GM13977 (cell line): ENCODE measurements at places on chromosomes 6 and 20.

DNA sequence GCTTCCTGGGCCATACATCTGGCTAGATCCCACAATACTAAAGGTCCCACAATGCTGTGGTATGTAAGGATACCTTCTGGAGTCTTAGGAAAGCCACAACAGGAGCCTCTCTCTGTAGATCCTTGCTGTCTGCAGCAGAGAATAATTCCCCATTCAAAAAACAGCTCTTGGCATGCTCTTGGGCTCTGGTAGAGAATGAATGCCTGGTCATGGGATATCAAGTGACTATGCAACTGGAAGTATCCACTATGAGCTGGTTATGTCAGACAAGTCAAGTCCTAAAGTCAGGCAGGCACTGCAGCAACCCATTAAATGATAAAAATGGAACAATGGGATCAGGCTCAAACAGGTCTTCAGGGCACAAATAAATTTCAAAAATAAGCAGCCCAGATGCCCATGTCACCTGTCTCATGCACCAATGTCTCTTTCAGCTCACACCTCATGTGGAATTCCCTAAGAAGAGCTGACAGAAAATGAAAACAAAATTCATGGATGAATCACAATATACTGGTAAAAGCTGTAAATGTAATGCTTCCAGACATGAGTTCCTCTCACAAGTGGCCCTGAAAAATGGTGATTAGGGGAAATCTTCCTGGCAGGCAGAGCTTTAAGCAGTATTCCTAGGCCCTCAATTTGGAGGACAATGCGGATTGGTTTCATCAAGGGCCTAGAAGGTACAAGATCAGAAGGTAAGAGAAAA, 4.3 kb downstream of the AK9 start:
- no peak for DNase-seq

GRCh38 chr20:40963505-40963845, 65.1 kb upstream of the TOP1 start:
- DNase-seq = no peak

DNA sequence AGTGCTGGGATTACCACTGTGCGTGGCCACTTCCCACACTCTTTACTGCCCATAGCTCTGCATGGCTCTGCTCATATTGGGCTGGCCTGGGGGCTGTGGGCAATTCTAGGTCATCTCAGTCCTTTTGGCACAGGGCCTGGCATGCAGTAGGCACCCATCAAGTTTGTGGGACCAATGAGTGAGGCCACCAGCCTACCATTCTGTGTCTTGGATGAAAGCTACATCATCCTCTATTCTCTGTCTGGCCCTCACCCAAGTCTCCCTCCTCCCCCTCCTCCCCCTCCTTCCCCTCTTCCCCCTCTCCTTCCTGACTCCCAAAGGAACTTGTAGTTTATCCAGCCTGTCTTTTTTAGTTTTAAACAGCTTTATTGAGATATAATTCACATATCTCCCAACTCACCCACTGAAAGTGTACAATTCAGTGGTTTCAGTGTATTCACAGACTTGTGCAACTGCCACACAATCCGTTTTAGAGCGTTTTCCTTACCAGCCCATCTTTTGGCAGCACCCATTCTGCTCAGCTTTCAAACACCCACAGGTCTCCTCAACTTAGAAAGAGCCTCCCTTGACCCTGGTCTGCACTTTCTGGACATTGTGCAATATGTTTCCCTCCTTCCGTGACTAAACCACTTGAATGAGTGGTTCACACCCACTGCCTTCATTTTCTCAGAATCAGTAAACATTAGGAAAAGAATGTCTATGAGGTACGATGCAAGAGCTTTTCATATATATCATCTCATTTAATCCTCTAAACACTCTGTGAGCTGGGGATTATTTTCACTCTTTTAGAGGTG, 21.5 kb upstream of the MRPS18A start:
- DNase-seq = no peak

DNA sequence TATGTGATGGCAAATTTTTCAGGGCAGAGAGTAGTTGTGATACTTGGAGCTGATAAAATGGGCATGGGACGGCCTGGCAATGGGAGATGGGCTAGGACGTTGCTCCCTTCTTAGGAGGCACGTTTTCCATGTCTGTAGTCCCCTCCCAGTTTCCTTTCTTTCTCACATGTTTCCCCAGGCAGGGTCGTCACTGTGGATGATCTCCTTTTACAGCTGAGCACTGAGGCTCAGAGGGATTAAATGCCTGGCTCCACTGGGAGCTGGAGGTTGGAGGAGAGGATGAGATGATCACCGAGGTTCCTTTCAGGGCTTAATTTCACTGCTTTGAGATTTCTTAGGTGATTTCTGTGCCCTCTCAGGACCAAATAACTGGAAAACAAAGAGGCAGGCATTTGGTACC, 136.7 kb downstream of the SOBP start:
- no peak for DNase-seq

- DNase-seq = no peak
Observed at GRCh38 chr6:22827760-22828159, 258.4 kb downstream of the HDGFL1 start.

GRCh38 chr6:9140172-9140571, 704.8 kb upstream of the SLC35B3 start:
- DNase-seq = no peak

DNA sequence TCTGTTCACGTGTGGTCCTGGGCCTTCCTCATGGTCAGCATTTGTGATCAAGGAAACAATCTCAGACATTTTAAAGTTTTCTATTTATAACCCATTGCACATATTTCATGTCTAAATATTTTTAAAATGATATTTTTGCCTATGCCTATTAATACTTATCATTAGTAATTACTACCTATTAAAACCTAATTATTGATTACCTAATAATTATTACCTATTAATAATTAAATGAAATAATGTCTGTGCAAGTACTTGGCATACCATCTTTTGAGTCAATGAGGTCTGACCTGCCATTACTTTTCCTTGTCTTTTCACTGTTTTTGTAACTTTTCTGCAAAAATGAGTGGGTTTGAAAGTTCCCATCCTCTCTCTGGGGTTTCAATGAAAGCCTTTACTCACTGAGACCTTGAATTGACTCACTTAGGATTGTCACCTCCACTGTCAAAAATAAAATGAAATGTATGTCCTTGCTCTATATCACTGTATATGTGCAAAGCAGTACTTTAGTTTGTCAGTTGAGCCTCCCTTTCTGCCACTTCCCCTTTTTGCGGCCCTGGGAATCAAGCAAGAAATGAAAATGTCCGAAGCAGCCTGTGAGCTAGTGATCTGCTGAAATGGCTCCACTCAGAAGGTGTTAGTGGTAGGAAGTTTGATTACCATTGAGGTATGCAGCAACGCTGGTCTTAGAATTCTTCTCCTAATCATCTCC, 87.8 kb downstream of the L3MBTL3 start:
- no peak for DNase-seq

DNA sequence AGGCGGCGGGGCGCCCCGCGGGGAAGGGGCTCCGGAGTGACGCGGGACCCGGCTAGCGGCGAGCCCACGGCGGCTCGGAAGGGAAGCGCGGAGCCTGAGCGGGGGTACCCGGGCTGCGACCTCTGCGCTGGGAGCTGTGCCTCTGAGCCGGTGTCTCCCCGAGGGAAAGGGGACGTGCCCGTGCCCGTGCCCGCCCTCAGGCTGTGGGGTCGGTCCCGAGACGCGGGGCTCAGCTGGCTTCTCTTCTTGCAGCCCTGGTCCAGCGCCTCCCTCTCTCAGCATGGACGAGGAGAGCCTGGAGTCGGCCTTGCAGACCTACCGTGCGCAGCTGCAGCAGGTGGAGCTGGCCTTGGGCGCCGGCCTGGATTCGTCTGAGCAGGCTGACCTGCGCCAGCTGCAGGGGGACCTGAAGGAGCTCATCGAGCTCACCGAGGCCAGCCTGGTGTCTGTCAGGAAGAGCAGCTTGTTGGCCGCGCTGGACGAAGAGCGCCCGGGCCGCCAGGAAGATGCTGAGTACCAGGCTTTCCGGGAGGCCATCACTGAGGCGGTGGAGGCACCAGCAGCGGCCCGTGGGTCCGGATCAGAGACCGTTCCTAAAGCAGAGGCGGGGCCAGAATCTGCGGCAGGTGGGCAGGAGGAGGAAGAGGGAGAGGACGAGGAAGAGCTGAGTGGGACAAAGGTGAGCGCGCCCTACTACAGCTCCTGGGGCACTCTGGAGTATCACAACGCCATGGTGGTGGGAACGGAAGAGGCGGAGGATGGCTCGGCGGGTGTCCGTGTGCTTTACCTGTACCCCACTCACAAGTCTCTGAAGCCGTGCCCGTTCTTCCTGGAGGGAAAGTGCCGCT, 686 bp downstream of the ZGPAT start:
- DNase-seq = no peak

GRCh38 chr6:47836639-47837038, 54.8 kb downstream of the OPN5 start:
- DNase-seq = peak; percentile 18

DNA sequence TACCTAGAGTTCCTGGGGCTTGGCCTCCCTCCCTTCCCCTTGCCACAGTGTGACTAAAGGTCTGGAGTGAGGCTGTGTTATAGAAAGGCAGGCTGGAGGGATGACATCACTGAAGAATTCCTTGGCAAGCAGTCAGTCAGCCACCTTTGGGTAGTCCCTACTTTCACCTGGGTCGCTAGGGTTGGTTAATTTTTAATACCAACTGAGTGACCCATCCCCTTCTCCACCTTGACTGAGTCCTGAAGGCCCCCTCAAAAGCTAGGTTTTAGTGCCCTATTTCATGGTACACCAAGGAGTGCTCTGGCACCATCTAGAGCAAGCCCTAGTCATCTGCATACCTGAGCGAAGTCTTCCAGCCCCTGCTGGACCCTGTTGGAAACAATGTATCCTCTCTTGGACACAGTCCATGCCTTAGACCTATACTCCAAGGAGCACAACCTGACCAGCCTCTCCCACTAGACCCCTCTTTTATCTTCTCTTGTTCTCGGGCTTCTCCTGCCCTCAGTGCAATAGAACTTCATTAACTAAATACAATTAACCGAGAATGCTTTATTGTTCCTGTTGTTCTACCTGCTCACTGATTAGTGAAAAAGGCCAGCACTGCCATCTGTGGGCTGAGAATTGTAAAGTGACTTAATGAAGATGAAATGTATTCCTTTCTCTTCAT, 44.6 kb downstream of the RIN2 start:
- no peak for DNase-seq

DNA sequence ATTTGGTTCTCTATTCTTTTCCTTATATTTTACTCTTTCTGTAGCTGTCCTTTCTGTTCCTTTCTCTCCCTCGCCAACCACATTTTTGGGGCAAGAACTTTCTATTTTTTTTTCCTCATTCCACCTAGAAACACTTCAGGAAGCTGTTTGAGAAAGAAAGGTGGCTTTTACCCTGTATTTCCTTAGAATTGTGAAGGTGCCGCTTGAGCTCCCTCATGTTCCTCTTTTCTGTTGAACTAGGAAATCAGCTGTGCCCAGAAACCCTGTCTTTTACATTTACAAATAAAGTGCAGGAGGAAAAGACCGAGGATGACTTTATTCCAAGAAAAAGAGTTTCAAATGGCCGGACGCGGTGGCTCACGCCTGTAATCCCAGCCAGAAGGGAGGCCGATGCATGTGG, 38.2 kb downstream of the OR2B2 start:
- no peak for DNase-seq

GRCh38 chr6:114342826-114343781, at the start of gene HS3ST5:
HS3ST5 (minus strand) TSS chr6:114343023; CDS start chr6:114062845, 280,178 bp downstream.
- DNase-seq = peak; percentile 53

DNA sequence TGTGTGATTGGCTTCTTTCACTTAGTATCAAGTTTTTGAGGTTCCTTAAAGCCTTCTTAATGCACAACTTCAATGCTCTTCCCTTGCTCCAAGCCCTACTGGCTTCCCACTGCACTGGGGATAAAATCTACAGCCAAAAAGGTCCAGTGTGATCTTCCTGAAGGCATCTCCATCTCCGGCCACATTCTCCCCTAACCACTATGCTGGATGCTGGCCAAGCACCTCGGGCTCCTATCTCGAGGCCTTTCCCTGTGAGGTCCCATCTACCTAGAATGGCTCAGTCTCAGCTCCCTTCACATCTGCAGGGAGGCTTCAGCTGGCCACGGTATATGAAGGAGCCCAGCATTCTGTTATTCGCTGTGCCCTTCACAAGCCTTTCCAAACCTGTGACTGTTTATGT, 48.1 kb downstream of the CNKSR3 start:
- DNase-seq = no peak

DNA sequence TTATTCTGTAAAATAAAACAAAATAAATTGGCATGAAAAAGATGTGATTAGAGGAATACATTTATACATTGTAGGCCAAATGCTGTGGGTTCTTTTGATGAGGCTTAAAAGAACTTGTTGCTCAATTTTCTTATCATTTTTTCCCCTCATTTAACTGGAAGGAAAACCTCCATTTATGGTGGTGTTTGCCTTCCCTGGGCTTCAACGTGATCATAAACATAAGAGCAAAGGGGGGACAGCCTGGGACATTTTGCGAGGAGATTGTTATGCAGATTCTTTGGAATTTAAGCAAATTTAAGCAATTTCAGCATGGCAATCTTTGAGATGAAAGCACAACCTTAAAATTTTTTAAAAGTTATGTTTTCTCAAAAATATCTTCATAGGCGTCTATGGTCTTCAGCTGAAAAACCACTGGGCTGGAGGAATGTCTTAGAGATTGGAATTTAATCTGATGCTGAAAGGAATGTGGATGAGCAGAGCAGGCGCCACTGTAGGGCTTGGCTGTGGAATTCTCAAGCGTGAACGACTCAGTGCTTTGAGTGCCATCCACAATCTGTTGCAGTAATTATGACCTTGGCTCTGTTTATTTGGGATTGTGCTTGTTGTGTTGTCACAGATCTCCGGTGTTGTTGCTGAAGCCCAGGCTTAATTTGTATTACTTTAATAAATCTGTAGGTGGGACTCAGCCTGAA, 149.4 kb upstream of the MLIP start:
- DNase-seq = no peak

GRCh38 chr20:47921408-47921807, 136.1 kb upstream of the SULF2 start:
- DNase-seq = no peak

DNA sequence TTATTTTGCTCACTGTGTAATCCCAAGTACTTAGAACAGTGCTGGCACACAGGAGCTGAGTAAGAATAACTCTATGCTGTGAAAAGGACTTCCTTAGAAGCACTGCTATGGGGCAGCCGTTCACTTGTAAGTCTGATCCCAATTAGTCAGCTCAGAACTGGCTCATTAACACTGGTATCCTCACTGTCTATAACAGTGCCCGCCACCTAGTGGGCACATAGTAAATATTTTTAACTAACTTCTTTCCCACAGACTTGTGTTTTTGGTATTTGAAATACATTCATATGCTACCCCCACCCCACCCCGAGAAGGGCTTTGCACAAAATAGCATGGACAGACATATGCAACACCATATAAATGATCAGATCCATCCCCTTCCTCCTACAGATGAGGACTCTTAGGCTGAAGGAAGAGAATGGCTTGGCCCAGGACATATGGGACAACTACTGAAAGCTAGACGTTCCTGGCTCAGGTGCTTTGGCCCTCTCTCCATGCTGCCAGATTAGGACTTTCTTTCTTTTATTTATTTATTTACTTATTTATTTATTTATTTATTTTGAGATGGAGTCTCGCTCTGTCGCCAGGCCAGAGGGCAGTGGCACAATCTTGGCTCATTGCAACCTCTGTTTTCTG, 47.1 kb downstream of the DST start:
- DNase-seq = peak; percentile 15
